GM12864 (cell line): ENCODE measurements at places on chromosomes 3 and 15.

DNA sequence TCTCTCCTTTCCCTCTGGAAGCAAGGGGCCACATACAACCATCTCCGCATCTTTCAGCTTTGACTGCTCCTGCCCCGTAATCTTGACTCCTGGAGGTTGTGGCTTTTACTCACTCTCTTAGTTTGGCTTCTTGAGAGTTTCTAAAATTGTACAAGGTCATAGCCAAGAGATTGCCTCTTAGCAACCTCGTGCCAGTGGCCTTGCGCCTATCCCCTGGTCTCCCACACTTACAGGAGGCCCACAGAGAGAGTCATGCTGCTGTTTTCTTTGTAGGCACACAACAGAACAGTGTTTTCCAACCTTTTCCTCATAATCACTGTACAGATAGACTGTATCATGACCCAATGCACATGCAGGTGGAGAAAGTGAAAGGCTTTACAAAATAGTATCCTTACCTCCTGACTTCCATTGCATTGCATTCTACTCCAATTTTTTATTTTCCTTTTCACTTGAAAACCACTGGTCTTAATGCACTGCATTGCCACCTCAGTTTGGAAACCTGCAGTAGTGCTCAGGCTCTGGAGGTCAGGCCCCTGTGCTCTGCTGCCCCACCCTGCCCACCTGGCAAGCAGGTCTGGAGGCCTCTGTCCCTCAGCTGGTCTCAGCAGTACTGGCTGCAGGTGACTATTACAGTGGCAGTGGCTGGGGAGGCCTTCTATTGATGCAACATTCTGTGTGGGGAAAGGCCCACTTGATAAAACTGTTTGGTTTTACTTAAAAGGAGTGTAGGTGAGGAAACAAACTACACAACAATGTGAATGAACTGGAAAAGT, 156.2 kb downstream of the DNAJB8 start:
- DNase-seq, result no peak

GRCh38 chr3:111531446-111531845, 10.6 kb upstream of the CD96 start:
- no peak for DNase-seq

DNA sequence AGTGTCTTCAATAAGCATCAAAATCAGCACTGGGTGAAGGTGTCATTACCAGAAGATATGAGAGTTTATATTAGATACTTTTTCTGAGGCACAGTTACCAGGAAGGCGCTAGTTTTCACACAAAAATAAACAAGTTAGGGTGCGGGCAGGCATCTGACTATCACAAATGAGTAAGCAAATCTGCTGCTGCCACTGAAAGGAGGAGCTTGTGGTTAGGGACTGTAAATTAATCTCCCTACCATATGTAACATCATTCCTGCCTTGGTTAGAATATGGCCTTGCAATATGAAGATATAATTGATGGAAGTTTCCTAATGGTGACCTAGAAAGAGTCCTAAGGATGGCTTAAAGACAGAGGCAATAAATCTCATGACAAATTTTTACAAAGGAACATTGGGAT, 19.5 kb upstream of the EID1 start:
- DNase-seq, result no peak

GRCh38 chr3:170418422-170419398, at the start of gene CLDN11:
Gene CLDN11 (plus strand): TSS chr3:170418868. CDS start chr3:170419067, 199 bp downstream.
- no peak for DNase-seq
